ENCODE measurements at places on chromosomes 6 and 20.

GRCh38 chr6:69758214-69758613 is 38.6 kb downstream of the LMBRD1 start:
- no peak for DNase-seq

- DNase-seq: no peak
Observed at GRCh38 chr6:45830441-45831139, 185.1 kb downstream of the CLIC5 start.

GRCh38 chr20:3454831-3455230 is 16.0 kb upstream of the ATRN start:
- no peak for DNase-seq

DNA sequence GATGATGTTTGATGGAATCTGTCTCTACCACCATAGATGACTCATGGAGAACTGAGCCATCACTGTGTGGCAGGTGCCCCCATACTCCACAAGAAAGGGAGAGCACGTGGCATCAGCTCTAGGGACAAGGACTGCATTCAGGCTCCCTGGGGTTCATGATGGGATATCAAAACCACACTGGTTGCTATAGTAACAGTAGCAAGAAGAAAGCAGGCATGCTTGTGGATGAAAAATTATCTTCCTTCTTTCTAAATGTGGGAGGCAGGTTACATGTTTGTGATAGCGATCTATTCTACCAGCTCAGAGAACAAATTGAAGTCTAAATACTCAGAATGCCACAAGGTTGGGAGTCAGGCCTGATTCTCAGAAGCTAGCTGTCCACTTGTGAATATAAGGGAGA is 224.2 kb downstream of the ARHGAP18 start:
- DNase-seq: no peak

DNA sequence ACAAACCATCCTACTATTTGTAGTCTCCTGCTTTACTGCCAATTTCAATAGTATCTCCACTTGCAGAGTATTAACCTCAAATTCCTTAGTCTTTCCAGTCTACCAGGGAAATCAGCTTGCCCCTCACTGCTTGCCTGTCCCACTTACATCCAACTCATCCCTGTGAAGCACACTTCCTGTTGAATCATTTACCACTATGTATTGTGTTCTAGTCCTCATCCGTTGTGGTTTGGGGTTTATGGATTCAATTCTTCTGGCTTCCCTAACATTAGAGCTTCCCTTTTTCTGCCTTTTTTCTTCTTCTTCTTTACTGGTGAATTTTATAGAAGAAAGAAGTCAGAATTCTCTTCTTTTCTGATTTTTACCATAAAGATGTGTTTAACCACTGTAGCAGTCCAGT is 5.1 kb upstream of the TXLNB start:
- DNase-seq: peak; percentile 84

GRCh38 chr6:121828146-121828886 is 392.9 kb downstream of the GJA1 start:
- no peak for DNase-seq

DNA sequence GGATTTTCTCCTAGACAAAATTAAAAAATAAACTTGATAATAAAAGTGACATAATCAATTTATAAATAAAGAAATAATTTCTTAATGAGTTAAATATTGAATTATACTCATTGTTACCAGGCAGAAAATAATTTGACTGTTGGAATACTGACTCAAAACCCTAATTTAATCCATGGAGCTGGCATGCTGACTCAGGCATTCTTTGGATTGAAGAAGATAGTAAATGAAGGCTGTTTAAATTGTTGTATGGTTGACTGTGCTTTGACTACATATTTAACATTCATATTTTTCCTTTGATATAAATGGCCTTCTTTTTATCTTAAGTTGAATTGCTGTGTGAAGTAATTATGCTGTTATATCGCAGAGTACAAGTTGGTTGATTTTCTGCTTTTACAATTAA is 11.7 kb downstream of the MANEA start:
- no peak for DNase-seq

- no peak for DNase-seq
Observed at GRCh38 chr6:116388924-116389323, 18.2 kb downstream of the DSE start.

- no peak for DNase-seq
Observed at GRCh38 chr6:250676-251075, 41.6 kb upstream of the DUSP22 start.

DNA sequence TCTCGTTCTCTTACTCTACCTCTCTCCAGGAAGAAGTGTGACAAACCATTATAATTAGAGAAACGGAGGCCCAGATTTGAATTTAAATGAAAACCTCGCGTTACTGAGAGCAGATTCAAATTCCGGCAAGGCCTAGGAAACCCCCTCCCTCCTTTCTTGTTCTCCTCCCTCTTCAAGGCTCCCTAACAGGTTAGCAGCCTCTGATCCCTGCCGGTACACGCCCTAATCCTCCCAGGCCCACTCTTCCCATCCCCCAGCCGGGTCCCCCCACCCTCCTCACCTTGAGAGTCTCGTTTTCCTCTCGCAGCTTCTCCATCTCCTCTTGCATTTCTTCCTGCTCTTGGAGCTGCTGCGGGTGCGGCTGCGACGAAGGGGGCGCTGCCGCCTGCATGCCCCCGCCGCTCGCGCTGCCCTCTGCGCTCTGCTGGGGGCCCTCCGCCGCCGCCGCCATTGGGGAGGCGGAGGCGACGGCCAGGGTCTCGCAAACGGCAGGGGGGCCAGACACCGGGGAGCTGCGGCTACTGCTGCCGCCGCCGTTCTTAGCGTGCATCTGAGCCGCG is 3.8 kb downstream of the MTCL3 start:
- DNase-seq: no peak

- no peak for DNase-seq
Observed at GRCh38 chr20:34904202-34904621, 27.8 kb downstream of the ACSS2 start.

DNA sequence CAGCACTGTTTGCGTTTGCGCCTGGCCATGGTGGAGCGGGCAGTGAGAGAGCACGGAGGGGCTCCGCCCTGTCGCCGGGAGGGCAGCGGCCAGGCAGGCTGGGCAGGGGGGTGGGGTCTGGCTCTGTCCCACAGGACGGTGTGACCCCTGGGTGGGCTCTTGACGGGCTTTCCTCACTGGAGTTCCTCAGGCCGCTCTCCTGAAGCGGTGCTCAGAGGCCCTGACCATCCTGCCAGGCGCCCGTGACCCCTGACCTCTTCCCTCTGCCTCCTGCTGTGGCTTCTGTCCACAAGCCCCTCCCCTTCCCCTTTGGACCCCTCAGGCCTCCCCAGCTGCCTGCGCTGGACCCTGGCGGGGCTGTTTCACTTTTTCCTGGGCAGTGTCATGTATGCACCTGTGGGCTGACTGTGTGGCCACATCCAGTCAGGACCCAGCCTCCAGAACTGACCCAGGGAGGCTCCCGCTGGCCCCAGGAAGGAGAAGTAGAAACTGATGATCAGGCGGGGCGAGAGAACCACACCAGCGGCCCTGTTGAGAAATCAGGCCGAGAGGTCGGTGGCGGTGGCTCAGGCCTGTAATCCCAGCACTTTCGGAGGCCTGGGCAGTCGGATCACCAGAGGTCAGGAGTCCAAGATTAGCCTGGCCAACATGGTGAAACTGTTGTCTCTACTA is 1.2 kb downstream of the OGFR start:
- no peak for DNase-seq

- DNase-seq: peak; percentile 76
Observed at GRCh38 chr6:125858427-125859320, 67.9 kb downstream of the NCOA7 start.

DNA sequence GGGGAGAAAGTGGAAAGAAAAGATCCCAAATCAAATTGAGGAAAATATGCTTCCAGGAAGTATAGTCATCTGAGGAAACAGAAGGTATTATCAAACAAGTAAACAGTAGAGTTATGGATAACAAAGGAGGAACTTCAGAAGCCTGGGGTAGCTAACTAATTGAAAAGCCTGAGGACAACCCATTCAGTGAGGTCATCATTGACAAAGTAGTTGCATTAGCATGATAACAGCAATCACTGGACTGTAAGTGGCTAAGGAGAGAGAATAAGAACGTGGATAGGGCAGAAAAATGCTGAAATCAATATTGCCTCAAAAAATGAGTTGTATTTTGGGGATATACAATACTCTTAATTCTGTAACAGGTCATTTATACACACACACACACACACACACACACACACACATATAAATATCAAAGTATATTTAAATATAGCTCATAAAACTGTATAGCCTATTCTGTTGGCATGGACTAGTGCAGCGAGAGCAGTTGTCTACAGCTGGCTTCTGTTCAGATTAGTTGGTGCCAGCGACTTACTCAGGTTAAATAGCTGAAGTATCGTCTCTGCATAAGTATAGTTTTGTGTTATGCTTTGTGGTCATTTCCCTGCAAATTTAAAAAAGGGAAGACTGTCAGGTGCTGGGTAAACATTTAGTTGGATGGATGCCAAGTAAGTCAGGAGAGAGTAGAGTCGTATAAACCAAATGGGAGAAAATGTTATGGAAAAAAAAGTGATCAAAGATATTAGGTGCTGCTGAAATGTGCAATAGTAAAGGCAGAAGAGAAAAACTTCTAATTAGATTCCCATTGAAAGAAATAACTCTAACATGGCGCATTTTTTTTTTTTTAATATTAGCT is 33.8 kb upstream of the CTAGE9 start:
- no peak for DNase-seq

DNA sequence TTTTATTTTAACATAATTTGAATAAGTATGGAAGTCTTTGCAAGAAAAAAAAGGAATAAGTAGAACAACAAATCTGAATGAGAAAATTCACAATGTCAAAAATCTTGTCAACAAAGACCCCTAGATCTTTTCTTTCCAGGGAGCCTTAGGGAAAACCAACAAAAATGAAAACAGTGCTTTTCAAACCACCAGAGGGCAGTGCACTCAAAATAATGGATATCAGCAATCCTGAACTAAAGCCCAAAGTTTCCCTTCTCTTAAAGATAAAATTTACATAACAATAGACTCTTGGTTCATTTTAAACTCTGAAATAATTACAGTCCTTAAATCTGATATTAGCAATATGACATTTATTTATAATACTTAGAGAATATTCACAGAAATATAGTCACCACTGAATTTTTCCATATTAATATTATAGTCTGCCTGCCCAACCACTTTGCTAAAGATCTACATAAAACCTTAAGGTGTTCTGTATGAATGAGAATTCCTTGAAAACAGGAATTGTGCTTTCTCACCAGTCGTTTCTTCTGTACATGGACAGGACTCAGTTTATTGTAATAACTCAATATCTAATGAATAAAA is 105.3 kb upstream of the BMP5 start:
- DNase-seq: peak; percentile 50

GRCh38 chr6:44302856-44303255 is 10.3 kb downstream of the AARS2 start:
- no peak for DNase-seq

GRCh38 chr6:113396730-113397129 is 460.4 kb upstream of the MARCKS start:
- DNase-seq: no peak

DNA sequence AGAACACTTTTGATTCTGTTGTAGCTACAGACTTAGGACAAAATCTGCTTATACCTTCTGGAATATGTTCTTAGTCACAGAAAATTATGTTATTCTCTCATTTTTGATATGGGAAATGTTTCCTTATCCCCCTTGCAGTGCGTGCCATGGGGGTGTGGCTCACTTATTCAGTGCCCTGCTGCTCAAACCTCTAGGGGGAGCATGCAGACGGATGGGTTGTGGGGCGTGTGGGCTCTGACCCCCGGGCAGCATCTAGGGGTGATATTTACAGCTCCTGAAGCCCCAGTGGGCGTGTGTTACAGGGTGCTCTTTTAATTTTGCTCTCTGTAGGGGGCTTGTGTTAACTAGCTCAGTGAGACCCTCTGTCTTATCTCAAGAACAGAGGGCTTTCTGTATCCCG is 61.3 kb upstream of the FERMT1 start:
- no peak for DNase-seq

GRCh38 chr6:108361312-108361932 is 66.6 kb downstream of the AFG1L start:
- DNase-seq: no peak

DNA sequence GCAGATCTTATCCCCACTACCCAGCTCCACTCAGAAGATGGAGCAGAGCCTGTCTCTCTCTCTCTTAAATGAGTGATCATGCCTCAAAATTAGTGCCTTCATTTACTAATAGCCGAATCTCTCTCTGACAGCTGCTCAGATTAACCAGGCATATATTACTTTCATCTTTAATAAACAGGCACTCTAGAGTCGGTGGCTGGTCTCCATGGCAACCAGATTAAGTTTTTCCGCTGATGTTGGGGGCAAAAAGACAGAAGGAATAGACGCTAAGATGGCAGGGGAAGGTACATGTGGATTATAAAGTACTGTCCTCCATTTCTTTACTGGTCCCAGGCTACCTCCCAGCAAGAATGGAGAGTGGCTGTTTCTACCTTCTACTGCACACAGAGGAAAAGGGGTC is 121.6 kb downstream of the QRSL1 start:
- no peak for DNase-seq

- no peak for DNase-seq
Observed at GRCh38 chr6:22928775-22929174, 359.4 kb downstream of the HDGFL1 start.

DNA sequence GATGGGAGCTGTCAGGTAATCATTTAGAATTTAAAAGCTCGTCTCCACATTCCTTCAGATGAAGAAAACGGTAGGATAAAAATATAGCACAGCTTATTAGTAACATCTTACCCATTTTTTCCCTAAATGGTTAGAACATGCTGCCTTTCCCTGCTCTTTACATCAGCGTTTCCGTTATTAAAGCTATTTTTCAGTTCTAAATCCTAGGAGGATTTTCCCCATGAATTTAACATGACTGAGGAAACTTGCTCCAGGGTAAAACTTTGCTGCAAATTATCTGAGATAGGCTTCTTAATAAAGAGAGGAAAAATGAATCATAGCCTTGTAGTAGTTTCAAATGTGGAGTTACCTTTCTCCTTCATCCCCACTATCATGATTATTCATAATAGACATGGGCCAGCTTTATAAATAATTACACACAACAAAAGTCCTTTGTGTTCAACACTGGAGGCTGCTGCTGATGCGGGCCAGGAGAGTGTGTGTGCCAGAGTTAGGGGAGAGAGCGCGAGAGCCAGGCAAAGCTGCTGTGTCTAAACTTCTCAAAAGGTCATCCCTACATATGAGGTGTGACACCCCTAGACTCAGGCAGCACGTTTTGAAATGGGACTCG is 24.4 kb downstream of the MYLIP start:
- no peak for DNase-seq
